Hematopoietic multipotent progenitor cell treated with erythropoietin and hydrocortisone succinate and interleukin-3 and kit ligand, for 17 days (in vitro differentiated cells): ENCODE measurements at places on chromosomes 7 and 10.

DNA sequence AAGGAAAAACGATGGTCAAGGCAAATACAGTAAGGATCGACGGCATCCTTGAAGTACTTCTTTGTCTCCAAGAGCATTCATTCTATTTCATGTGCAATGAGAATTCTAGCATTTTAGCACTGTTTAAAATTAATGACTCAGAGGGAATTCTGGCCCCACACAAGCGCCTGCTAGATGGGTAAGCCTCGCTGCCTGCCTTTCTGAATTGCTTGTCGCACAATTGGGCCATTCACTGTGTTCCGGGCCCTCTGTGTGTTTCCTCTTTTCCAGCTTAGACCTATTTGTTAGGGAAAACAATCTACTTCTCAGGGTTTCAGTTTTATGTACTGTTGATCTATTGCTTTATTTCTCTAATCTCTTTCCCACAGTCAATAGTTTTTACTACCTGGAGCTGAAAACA lies 204.7 kb upstream of the ZNF32 start:
- no peak for DNase-seq

GRCh38 chr7:24812305-24812945 lies 55.2 kb upstream of the GSDME start:
- peak; percentile 85 for DNase-seq

DNA sequence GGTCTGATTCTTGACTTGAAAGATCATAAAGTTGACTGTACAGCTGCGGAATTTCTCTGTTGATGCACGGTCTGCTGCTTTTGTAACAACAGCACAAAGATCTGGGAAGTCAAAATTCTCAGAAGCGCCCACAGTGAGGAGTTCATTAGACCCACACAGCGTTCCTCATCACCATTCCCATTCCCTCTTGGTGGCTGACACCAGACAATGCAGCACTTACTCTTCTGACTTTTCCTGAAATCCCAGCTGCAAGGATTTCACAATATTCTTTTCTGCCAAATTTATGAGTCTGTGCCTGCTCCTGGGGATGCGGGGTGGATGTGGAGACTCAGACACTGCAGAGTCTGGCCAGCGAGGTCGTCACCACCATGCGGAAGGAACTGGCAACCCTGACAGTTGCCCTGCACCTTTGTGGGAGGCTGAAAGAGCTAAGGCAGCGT lies 233.9 kb downstream of the FANK1 start:
- no peak for DNase-seq

DNA sequence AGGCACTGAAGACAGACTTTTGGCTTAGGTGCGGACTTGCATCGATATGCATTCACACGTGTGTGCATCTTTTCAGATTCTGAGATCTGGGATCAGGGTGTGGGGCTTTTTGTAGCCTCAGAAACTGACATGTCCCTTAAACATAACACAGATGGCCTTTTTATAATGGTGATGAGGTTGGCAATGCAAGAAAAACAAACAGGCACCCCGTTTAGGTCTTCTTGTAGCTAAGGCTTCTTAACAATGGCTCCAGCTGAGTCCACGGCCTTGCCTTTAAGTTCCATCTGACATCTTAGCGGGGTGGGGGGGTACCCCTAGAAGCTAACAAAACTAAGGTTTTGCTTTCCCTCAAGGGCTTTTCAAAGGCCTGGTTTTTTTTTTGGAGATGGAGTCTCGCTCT lies 146.3 kb downstream of the PRPF18 start:
- DNase-seq, result no peak

DNA sequence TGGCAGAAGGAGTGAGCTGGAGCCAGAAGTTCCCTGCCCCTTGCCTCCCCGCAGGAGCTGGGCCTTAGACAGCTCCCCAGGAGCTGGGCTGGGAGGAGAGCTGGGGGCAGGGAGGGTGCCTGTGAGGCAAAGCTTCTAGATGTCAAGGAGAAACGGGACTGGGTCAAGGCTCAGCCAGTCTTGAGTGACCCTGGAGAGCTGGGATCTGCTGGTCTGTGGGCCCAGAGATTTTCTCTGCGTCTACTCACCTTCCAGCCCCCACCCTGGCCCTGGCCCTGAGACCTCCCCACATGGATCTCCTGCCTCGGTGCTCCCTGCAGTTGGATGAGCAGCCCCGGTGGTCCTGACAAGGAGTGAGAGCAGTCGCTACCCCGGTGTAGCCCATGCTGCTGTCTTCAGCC lies 20.3 kb upstream of the SHH start:
- no peak for DNase-seq

GRCh38 chr7:140145709-140146108 lies 31.1 kb downstream of the KDM7A start:
- no peak for DNase-seq
